ENCODE measurements at places on chromosomes 1 and 21.

- no peak for DNase-seq
These were observed 13.9 kb downstream of the PLA2G2F start for GRCh38 chr1:20153000-20153418.

DNA sequence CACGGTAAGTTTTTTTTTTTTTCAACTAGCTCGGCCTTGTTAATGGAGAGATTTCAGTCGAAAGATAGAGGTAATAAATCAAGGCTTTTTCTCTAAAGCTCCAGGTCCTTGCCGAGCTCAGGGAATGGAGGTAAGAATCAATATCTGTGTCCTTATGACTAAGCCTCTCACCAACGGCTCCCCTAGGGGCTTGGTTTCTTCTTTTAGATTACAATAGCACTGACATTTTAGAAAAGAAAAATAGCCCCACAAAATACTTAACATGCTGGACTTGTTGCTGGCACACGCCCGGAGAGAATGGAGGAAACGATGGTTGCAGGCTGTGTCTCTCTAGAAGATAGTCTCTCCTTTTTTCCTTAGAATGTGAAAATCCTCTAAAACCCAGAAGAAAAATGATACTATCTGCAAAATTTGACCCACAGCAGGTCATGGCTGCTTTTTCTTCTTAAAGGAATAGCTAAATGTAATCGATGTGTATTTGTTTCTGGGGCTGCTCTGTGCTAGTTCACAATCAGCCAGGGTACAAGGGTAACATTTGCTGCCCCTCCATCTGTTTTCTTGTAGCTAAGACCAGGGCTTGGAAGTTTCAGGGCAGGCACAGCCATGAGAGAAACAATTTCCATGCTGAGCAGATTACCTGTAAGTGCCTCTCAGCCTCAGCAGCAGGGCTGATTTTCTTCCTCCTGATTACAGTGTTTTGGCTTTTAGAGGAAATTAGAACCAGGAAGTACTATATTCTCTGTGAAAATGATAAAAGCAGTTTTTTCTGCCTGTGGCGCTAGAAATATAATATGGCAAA lies 86.2 kb upstream of the GNG12 start:
- no peak for DNase-seq

DNA sequence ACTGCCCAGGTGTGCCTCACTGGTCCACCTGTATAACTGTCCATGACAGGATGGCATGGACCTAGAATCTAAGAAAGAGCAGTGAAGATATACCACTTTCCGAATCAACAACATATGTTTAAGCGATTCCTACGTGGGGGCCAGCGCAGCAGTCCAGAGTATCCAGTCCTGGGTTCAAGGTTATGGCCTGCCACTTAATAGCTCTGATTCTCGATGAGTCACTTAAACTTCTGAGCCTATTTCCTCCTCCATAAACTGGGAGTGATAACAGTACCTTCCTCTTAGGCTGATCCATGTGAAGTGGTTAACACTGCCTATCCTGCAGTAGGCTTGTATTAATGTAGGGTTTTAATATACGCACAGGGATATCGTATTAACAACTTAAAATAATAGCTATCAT lies 2.8 kb downstream of the STPG1 start:
- no peak for DNase-seq

DNA sequence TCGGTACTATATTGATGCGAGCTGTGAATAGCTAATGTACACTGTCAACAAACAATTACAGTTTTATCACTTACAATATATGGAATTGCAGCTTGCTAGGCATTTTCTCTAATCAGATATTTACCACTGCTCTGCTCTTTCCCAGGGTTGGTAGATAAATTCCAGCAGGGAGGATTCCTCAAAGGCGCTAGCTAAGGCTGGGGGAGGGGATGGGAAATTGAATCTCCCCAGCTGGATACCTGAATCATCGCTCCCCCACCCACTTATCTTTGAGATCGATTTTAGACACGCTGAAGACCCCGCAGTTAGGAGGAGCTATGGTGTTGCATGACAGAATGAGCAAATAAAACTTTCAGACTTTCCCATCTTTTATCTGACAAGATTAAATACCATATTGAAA lies 127.2 kb downstream of the CSMD2 start:
- no peak for DNase-seq
